ENCODE measurements at places on chromosomes 1 and 21. TPM values are rescaled to one million over a fixed set of nuclear protein-coding genes. Genes with fewer than 3 reads are reported as not detected.

TMEM82 gene
- not detected for total RNA-seq

TCHHL1 gene
- not detected for total RNA-seq

DNA sequence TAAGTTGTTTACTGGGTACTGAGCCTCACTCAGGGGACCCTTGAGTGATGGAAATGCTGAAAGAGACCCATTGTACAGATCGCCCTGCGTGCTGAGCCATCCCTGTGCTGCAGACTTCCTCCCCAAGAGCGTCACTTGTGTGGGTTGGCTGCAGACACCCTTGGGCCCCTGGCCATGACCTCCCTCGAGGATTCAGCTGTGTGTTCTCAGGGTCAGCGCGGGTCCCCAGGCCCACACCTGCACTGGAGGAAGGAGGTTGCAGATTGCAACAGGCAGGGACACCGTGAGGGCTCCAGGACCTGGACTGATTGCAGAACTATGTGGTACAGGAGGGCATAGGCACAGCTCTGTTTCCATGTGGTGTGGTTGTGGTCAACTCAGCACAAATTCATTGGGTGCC lies 4.4 kb downstream of the SNAP47 start:
- DNase-seq, result no peak

DNA sequence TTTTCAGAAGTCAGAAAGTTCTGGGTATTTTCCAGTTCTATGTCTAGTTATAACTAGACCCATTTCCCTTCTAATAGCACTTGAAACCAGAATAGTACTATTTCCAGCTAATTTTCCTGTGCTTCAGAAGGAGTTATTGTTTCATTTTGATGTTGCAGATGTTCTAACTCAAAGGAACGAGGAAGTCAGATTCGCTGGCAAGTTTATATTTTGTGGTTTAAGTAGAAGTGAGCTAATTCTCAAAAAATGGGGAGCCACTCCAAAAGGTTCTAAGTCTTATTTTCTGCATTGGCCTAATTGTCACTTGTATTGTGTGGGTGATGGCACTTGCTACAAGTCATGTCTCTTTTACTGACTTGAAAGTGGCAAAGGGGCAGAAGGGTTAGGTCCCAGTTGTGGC lies 18.1 kb downstream of the CCDC185 start:
- DNase-seq, result no peak

DNA sequence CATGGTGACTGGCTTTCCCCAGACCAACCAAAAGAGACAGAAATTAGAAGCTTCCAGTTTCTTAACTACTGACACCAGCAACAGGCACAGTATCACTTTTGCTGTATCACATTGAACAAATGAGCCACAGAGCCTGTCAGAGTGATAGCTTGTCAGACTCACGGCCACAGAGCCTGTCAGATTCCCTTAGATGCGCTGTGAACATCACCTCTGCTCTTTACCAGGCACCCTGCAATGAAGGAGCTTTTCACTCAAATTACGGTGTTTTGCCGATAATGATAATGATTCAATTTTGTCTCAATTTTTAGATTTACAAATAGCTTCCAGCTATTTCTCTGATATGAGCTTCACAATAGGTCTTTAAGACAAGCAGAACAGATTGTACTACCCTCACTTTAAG lies 107.9 kb upstream of the GNG12 start:
- DNase-seq, result no peak

DNA sequence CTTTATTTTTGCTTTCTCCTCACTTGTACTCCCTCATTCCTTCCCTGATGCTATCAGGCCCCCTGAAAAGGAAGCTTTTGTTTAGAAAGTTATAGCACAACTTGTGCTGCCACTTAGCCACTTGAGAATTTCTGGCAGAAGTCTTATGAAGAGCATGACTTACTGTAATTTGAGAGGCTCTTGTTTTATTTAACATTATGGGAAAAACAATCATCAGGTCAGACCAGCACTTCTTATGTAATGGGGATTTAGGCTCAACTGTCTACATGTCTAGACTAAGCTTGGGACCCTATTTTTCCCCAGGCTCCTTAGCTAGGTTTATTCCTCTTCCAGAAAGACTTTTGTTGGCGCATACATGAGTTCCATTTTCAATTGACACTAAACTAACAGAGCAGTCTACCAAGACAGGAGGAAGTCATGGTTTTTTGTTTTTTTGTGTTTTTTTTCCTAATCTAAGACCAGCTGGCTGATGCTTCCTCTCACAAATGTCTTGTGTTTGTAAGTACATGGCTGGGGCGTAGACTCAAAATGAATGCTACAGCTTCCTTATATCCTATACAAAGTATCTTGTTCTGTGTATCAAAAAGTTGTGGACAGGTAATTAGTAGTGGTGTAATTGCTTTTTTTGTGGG lies 31.5 kb downstream of the TNFSF4 start:
- no peak for DNase-seq

FCRLB gene
- total RNA-seq, result 1.0 TPM

KRTAP19-3 gene
- not detected for total RNA-seq

GRCh38 chr1:183483224-183483623 lies 10.9 kb downstream of the SMG7 start:
- no peak for DNase-seq

DNA sequence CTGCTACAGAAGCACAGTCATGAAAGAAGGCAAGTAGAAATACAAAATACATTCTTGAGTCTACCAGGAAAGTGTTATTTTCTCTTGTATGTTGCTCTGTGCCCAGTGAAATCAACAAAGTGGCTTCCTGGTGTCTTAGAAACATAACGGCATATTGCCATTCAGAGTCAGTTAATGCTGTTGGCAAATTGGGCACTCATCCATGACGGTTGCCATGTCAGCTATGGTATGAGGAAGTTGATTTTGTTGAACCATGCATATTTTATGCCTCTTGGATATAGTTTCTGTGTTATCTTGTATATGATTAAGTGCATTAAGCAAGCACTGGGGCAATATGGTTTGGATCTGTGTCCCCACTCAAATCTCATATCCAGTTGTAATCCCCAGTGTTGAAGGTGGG lies 153.1 kb upstream of the CXADR start:
- DNase-seq, result peak; percentile 2

DNA sequence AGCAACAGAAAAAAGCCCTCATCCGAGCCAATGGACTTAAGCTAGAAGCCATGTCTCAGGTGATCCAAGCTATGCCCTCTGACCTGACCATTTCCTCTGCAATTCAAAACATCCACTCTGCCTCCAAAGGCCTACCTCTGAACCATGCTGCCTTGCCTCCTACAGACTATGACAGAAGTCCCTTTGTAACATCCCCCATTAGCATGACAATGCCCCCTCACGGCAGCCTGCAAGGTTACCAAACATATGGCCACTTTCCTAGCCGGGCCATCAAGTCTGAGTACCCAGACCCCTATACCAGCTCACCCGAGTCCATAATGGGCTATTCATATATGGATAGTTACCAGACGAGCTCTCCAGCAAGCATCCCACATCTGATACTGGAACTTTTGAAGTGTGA lies 20.7 kb downstream of the NR5A2 start:
- DNase-seq, result no peak

DNA sequence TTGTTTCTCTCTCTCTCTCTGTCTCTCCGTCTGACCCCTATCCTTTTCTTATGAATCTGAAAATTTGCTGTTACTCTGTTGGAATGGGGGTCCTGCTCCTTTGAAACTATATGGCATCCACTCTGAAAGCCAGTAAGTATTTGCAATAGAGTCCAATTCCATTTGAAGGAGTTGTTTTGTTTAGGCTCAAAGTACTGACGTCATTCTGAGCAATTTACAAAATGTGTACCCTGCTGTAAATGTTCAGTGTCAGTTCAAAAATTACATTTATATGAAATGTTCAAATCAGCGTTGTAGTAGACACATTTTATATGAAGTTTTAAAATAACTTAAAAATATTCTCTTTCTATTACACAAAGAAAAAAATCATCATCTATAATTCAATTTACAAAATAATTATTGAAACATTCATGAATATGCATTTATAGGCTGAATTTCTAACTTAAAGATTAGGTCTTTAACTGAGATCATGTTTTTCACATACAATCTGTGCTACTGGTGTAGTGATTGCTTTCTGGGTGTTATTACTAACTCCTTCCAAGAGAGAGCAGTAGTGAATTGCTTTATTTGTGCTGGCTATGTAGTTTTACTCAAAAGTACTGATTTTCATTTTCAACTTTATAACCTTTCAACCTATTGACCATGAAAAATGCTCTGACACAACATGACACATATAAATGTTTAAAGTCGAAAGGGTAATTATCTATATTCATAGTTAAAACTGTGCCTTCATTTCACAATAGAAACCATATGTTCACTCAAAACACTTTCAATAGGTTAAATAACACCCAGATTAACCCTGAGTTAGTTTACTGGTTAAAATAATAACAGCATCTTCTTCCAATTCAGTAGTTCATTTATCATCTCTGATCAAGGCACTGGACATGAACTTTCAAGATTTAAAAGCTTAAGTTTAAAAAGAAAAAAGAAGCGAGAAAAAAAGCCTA lies 253.1 kb upstream of the ADGRL4 start:
- no peak for DNase-seq

DNA sequence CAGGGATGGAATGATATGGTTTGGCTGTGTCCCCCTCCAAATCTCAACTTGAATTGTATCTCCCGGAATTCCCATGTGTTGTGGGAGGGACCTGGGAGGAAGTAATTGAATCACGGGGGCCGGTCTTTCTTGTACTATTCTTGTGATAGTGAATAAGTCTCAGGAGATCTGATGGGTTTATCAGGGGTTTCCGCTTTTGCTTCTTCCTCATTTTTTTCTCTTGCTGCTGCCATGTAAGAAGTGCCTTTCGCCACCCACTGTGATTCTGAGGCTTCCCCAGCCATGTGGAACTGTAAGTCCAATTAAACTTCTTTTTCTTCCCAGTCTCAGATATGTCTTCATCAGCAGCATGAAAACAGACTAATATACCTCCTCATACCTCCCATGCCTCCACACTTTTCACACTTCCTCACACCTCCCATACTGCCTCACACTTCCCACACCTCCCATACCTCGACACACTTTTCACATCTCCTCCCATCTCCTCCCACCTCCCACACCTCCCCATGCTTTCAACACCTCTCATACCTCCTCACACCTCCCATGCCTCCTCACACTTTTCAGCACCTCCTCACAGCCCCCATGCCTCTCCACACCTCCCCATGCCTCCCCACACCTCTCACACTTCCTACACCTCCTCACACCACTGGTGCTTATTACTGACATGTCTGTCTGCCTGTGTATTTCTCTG lies 21.3 kb downstream of the GPR137B start:
- no peak for DNase-seq

GRCh38 chr1:186512698-186513457 lies 52.0 kb upstream of the PDC start:
- no peak for DNase-seq

GRCh38 chr1:34777519-34778321 lies 3.3 kb upstream of the GJB3 start:
- DNase-seq, result no peak

NECAP2 gene
- 49.6 TPM for total RNA-seq

TGFB2 gene
- 74.3 TPM for total RNA-seq

POU3F1 gene
- not detected for total RNA-seq

- no peak for DNase-seq
These were observed 259.5 kb upstream of the CHRM3 start for GRCh38 chr1:239126884-239127283.

DNA sequence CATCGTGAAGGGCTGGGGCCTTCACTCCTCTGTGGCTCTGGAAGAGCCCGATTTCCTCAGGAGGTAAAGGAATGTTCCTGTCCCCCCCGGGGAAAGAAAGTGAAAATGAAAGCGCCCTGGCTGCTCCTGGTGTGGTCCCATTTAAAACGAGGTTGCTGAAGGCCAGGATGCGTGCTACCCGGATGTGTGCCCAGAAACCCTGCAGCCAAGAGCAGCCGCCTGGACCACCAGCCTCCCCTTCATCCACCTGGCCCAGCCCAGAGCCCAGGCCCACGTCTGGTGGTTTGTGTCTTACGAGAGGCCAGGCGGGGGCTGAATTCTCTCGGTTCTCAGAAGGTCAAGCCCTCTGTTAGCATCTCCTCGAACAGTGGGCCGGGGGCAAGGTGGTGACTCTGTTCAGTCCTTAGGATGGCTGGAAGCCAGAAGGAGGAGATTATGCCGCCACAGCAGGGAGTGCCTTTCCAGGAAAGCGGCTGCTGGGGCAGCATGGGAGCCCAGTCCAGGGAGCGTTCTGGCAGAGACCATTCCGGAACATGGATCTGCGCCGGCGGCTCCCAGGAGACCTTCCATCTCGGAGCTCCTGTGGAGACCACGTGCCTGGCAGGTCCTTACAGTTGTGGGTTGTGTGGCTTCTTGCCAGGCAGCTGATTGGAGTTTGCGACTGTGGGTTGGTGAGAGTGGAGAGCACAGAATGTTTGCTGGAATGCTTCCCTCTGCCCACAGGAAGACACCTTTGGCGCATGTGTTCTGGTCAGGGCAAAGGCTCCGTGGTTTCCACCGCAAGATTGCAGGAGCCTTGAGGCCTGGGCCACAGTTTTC lies 1.4 kb downstream of the GUK1 start:
- peak; percentile 53 for DNase-seq

TENT5C gene
- 3.9 TPM for total RNA-seq

DNA sequence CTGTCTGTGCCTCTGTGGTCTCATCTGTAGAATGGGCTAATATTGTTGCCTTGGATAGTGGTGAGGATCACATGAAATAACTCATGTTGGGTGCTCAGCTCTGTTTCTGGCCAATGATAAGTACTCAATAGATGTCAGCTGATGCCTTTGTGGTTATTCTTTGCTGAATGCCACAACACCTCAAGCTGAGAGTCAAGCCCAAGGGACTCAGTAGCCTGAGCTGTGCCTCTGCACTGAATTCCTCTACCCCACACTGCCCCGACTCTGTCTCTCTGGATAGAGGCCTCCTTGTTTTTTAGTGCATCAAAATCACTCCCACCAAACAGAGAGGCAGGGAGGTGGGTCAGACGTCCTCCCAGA lies 196.1 kb upstream of the VAMP3 start:
- DNase-seq, result no peak

DNA sequence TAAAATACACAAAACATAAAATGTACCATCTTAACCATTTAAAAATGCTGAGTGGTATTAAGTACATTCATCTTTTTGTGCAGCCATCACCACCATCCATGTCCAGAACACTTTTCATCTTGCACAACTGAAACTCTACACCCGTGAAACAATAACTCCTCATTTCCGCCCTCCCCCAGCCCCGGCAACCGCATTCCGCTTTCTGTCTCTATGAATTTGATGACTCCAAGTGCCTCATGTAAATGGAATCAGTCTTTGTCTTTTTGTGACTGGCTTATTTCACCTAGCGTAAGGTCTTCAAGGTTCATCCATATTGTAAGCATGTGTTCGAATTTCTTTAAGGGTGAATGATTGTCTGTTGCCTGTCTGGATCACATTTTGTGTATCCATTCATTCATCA lies 37.2 kb downstream of the SCCPDH start:
- DNase-seq, result no peak

- no peak for DNase-seq
These were observed 7.1 kb upstream of the PTTG1IP start for GRCh38 chr21:44880405-44881197.

- no peak for DNase-seq
These were observed 1.9 kb downstream of the SORT1 start for GRCh38 chr1:109395602-109396512.

GRCh38 chr1:112465122-112465521 lies 43.6 kb upstream of the WNT2B start:
- no peak for DNase-seq

All from PC-9 (cell line).